ENCODE measurements at places on chromosomes 13 and 19. TPM values are rescaled to one million over a fixed set of nuclear protein-coding genes. Genes with fewer than 3 reads are reported as not detected.

ERICH6B gene
- total RNA-seq = not detected

PIN1 gene
- 106 TPM for total RNA-seq

SHISA7 gene
- total RNA-seq = 4.6 TPM

RNF17 gene
- total RNA-seq = 1.6 TPM

SLC8A2 gene
- total RNA-seq = 58.8 TPM

TRPC4 gene
- 16.8 TPM for total RNA-seq

LILRB2 gene
- total RNA-seq = 0.46 TPM

ZNF791 gene
- 24.9 TPM for total RNA-seq
